ENCODE measurements at places on chromosomes 7 and 10.

DNA sequence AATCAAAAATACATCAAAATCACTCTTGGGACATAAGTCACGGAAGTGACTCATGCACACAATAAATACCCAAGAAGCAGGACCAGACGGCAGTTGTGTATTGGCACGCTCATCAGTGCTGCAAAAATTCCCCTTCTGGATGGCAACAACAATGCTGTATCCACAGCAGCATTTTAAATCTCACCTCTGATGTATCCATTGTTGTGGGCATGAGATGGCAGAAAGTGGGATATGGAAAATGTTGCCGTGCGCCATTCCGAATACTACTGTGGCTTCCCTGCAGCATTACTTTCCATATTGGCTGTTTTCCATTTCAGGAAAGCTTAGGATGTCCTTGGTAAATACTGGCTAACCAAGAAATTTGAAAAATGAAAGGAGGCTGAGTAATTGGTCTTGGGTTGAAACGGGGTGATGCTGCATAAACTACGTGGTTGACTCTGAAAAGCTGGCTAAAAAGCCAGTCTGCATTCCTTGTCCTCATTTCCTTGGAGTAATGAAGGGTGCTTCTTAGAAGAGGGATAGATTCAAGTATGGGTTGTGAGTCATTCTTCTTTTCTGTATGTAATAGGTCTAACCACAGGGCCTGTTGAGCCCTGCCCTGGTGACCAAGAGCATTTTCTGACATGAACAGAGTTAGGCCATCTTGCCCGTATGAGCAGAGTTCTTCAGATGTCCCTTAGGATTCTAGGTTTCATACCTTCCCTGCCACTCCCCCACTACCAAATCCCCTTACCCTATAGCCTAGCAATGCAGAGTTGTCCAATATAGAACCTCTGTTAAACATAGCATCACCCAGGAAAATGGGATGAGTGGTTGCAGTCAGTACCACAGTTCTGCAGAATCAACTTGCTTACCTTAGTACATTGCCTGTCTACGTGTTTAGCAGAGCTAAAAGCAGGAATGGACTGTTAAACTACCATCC lies 36.3 kb upstream of the TOMM7 start:
- DNase-seq, result no peak

DNA sequence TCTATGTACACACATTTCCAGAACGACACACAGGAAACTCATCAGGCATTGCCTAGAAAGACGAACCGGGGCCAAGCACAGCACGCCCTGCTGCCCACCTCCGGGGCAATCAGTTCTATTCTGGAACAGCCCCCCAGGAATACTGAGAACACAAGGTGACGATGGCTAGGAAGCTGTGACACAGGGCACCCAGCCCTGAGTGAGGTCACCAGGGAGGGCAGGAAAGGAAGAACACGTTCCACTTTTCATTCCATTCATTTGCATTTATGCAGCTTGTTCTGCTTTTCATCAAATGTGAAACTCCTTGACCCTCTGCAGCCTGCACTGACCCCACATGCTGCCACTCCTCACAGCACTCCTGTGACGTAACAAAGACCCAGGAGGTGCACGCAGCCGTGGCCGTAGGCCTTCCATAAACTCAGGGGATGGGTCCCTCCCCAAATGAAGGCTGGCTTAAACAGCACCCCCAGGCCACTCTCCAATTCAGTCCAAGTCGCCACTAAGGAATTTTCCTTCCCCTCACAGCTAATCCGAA lies 28.9 kb downstream of the MAD1L1 start:
- no peak for DNase-seq

GRCh38 chr10:110867807-110868465 lies 3.8 kb upstream of the PDCD4 start:
- no peak for DNase-seq

DNA sequence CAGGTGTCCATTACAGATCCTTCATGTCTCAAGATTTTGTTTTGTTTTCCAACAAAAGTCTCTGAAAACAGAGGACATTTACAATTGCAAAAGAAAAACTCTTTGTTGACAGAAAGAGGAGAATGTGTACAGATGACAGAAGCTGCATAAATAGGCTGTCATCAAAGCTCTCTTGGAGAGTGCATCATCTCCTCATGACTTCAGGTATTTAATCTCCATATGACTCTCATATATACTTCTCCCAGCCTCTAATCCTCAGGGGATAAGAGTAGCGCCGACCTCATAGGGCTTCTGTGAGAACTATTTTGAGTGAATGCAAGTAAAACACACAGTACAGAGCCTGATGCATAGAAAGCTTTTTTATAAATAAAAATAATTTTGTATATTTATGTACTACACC lies 48.1 kb upstream of the SEPTIN7 start:
- DNase-seq, result no peak

DNA sequence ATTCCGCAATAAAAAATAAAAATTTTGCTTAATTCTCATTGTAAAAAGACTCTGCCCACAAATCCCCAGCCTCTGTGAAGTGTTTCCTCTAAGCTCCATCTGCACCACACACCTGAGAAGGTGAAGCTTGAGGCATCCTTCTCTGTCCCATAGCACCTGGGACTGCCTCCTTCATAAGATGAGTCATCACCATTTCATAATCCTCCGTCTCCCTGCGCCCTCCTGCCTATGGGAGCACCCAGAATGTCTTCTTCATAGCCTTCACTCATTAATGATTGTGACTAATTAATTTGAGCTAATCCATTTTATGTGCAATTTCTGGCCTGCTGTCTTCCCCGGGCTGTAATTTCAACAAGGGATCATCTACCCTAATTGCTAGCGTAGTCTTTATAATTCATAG lies 90.3 kb downstream of the WDR11 start:
- DNase-seq, result no peak

- DNase-seq, result no peak
Observed at GRCh38 chr7:129986600-129986999, 33.8 kb upstream of the UBE2H start.

DNA sequence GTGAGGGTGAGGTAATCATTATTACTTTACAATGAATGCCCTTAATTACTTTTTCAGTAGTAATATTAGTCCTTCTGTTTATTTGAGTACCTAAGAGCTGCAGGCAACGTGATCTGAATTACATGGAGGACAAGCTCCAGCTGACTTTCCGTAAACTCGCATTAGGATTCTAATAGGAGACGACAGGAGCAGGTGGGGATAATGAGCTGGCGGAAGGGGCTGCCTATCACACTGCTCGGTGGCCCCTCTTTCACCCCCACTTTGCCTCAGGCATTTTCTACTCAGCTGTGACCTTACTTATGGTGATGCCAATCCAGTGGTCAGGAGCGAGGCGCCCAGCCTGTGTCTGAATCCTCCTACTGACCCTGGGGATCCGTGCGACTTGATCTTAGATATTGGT lies at the start of gene C7orf33:
Gene C7orf33, plus strand, starts transcription at position 296 of the 400 bp plus-strand sequence. CDS start 160 bp downstream, outside the sequence.
- no peak for DNase-seq

Measured in stimulated activated CD4-positive, alpha-beta T cell treated with anti-CD3 and anti-CD28 coated beads, Interleukin-4, amount 100 ng/mL, for 1 hour (primary cell).